GM23338 (cell line): ENCODE measurements at places on chromosomes 7 and 10.

DNA sequence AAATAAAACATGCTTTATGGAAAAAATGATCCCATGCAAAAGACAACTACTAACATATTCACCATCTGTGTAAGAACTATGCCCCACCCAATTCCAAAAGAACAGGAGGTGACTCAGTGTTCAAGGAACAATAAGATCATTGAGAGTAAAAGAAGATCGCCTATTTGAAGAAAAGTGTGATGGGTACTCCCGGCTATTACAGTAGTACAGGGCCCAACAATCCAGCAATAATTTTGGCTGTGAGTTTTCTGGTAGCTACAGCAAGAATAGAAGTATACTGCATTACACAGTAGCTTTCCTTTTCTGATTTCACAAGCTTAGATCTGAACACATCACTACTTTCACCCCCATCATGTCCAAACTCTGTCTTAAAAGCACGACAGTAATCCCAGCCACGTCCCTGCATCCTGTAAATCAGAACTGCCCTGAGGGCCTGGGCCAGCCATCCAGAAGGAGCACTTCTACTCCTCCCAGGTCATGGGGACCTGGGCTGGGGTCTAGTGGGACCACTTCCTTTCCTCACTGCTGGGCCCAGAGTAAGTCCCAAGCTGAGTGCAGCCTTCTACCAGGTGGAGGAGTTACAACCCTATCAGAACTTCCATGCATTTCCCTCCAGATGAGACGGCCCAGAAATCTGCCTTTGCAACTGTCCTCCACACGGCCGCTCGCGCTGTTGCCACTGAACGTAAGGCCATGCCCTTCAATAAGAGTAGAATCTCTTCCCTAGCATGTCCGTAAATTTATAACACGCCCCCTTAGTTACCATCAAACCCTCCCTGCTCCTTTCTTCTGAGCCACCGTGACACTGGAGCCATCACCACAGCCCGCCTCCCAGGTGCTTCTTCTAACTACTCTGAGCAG lies 7.9 kb downstream of the ESYT2 start:
- H3K27ac ChIP-seq = no peak overlapping the region
- DNase-seq = no peak
- H3K36me3 ChIP-seq = no peaks in the 10 kb centered on the region
- no peaks in the 10 kb centered on the region for H3K27me3 ChIP-seq
- no peak overlapping the region for H3K4me3 ChIP-seq
- H3K4me1 ChIP-seq = peaks cover 21% of the 10 kb centered on the region

- no peak overlapping the region for H3K4me3 ChIP-seq
- no peaks in the 10 kb centered on the region for H3K27me3 ChIP-seq
- DNase-seq = no peak
- no peaks in the 10 kb centered on the region; the same call in 1 of the 2 replicates for H3K36me3 ChIP-seq
- H3K4me1 ChIP-seq = peaks cover 9% of the 10 kb centered on the region
Measured at GRCh38 chr10:21399392-21400035, 126.0 kb downstream of the SKIDA1 start.

GRCh38 chr7:1846331-1847065 lies 176.4 kb downstream of the ELFN1 start:
- no peaks in the 10 kb centered on the region for H3K27me3 ChIP-seq
- H3K4me1 ChIP-seq = no peaks in the 10 kb centered on the region
- DNase-seq = no peak
- no peaks in the 10 kb centered on the region for H3K36me3 ChIP-seq
- H3K27ac ChIP-seq = no peak overlapping the region

- peak; percentile 23 for DNase-seq
- no peak overlapping the region for H3K4me3 ChIP-seq
- no peak overlapping the region for H3K27ac ChIP-seq
- no peaks in the 10 kb centered on the region for H3K36me3 ChIP-seq
Measured at GRCh38 chr10:127757033-127757432, 20.0 kb downstream of the FOXI2 start.

GRCh38 chr10:3738855-3739350 lies 46.1 kb downstream of the KLF6 start:
- no peak overlapping the region for H3K4me3 ChIP-seq
- no peaks in the 10 kb centered on the region for H3K27me3 ChIP-seq
- H3K27ac ChIP-seq = no peak overlapping the region
- H3K36me3 ChIP-seq = no peaks in the 10 kb centered on the region
- no peaks in the 10 kb centered on the region for H3K4me1 ChIP-seq

DNA sequence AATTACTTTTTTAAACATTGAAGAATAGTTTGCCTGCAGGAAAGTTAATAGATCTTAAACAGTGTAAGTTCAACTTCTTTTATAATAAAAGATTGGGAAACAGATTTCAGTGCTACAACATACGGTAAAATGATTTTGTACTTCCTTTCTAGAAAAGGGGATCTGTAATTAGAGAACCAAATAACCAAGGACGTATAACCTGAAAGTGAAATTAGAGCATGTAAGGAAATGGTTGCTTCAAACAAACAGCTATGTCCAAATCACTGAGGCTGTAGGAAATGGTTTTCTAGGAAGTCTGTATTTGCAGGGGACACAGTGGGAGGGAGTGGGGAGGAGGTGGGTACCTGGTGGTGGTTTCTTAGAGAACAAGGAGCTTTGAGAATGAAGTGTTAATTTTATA lies 57.9 kb upstream of the EXOC6 start:
- H3K27me3 ChIP-seq = no peaks in the 10 kb centered on the region
- no peak overlapping the region for H3K4me3 ChIP-seq
- peaks cover 21% of the 10 kb centered on the region for H3K4me1 ChIP-seq
- H3K36me3 ChIP-seq = no peaks in the 10 kb centered on the region
- H3K27ac ChIP-seq = no peak overlapping the region
- no peak for DNase-seq

GRCh38 chr7:154738216-154738615 lies 264.7 kb downstream of the PAXIP1 start:
- H3K4me3 ChIP-seq = no peak overlapping the region
- H3K27ac ChIP-seq = no peak overlapping the region
- no peak for DNase-seq
- peaks cover 5% of the 10 kb centered on the region for H3K36me3 ChIP-seq

DNA sequence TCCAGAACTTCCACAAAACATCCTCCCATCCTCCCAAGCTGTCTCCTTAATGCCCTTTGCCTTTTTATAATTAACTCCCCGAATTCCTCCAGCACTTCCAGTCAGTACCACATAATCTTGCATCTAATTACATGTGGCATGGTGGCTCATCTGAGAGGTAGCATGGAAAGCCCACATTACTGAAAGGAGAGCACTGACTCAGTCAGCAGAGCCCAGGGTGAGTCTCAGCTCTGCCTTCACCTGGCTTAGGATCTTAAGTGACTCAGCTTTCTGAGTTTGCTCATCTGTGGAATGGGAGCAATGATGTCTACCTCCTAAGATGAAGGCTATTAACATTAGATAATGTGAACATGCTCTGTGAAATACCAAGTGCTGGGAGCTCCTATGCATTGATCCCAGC lies 433.9 kb downstream of the SORCS3 start:
- H3K27me3 ChIP-seq = no peaks in the 10 kb centered on the region
- H3K4me1 ChIP-seq = no peaks in the 10 kb centered on the region
- no peak overlapping the region for H3K27ac ChIP-seq
- no peaks in the 10 kb centered on the region for H3K36me3 ChIP-seq

DNA sequence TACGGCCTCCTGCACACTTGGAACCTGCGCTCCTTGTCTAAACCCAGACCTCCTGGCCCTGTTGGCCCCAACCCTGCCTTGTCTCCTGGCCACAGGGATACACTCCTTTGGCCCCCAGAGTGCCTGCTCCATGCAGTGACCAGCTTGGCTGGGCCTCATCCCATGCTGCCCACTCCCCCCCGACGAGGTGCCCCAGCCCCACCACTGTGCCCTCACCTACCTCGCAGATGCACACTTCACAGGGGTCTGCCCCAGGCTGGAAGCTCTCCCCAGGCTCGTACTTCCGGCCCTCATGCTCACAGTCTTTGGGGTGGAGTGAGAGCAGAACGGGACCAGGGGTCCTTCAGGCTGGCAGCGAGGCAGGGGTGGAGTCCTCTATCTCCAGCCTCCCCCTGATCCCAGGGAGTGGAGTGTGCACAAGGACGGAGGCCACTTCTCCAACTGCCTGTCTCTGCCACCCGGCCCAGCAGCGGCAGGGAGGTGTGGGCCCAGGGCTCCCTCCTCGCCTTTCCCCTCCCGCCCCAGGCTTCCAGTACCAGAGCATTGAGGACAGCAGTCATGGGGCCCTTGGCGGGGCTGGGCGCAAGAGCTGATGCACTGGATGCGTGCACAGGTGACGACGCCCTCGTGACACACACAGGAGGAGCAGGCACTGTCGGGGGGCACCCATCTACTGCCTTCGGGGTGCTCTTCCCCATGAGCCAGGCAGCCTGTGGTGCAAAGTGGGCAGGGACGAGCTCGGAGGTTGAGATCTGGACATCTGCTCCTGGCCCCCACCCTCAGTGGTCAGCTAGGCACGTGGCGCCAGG lies 22.1 kb downstream of the ATP6V1F start:
- peaks cover 14% of the 10 kb centered on the region; the same call in 1 of the 2 replicates for H3K4me1 ChIP-seq
- no peak for DNase-seq
- no peak overlapping the region for H3K27ac ChIP-seq
- H3K4me3 ChIP-seq = no peak overlapping the region

DNA sequence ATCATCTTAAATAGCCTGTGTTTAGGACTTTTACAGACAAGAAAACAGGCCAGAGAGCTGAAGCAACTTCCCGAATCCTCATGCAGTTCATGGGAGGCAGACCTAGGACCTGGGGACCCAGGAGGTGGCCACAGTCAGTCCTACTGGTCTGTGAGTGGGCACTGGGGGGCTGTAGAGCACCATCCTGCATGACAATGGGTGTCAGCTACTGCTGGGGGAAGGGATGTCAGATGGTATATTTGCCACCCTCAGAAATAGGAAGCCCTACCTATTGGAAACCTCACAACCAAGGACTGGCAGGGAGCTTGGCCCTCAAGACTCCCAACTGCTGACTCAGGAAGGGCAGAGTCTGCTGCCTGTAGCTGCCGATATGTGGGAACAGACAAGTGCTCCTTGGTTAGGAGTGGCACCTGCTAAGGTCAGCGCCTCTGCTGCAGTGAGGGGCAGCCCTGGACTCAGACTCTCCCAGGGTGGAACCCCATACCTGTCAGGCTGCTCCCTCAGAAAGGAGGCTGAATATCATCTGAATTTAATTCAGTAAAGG lies 29.7 kb downstream of the OGDH start:
- H3K27ac ChIP-seq = no peak overlapping the region; the same call in 1 of the 2 replicates
- H3K36me3 ChIP-seq = no peaks in the 10 kb centered on the region
- H3K27me3 ChIP-seq = no peaks in the 10 kb centered on the region
- no peak overlapping the region for H3K4me3 ChIP-seq

DNA sequence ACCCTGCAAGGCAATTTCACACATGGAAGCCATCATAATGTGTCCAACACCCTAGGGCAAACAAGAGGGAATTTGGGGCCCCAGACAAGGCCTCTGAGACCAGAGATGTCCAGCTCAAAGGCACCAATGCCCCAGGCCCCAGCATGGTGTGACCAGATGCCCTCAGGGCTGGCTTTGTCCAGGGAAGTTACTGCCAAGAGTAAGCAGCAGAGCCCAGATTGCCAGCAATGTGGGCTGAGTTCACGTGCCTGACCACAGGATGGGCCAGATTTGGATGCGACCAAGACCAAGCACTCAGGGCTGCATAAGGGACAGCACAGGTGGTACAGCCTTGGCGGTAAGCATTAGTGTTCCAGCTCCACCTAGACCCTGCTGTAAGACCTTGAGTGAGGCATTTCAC lies 12.7 kb downstream of the MYOF start:
- H3K4me1 ChIP-seq = peaks cover 8% of the 10 kb centered on the region; the same call in 1 of the 2 replicates
- H3K36me3 ChIP-seq = no peaks in the 10 kb centered on the region
- no peak for DNase-seq

GRCh38 chr7:826230-826917 lies 5.9 kb upstream of the SUN1 start:
- peak; percentile 30 for DNase-seq
- H3K27ac ChIP-seq = peak overlapping the region; percentile 74
- no peaks in the 10 kb centered on the region for H3K27me3 ChIP-seq
- no peaks in the 10 kb centered on the region for H3K36me3 ChIP-seq

DNA sequence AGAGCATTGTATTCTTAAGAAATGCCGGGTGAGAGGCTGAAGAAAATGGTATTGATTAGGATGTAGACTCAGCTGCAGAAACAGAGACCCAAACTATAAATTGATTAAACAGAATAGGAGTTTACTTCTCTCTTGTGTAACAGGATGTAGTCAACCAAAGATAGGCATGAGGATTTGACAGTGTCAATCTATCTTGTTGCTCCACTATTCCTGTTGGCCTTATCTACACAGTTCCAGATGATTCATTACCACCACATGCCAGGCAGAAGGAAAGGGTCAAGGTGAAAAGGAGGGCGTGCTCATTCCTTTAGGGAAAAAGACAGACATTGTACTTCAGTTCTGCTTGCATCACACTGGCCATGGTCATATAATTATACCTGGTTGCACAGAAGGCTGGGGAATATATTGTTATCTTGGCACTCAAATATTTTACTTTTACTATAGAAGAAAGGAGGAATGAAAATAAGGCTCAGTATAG lies 11.9 kb upstream of the DMTF1 start:
- no peak for DNase-seq

DNA sequence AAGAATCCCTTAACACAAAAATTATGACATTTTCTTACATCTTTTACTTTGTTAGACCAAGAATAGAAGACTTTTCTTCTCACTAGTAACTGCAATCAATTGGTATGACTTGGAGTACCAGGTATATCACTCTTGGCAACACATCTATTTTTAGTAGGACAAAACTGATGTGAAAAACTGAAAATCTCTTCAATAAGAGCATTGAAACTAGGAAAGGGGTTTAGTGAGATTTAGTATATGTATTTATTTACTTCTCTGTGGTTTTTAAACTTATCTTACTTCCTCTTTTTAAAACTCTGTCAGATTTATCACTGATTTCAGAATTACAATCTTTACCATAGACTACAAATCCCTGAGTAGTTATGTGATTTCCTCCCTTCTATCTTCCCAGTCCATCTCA lies 366.2 kb downstream of the PCDH15 start:
- no peak for DNase-seq
- H3K27me3 ChIP-seq = no peaks in the 10 kb centered on the region
- no peak overlapping the region for H3K4me3 ChIP-seq
- no peaks in the 10 kb centered on the region for H3K36me3 ChIP-seq
- peaks cover 4% of the 10 kb centered on the region for H3K4me1 ChIP-seq
- no peak overlapping the region for H3K27ac ChIP-seq

GRCh38 chr10:86073199-86073977 lies 293.2 kb downstream of the GRID1 start:
- no peaks in the 10 kb centered on the region for H3K27me3 ChIP-seq
- H3K36me3 ChIP-seq = no peaks in the 10 kb centered on the region
- no peak overlapping the region for H3K27ac ChIP-seq
- DNase-seq = no peak

DNA sequence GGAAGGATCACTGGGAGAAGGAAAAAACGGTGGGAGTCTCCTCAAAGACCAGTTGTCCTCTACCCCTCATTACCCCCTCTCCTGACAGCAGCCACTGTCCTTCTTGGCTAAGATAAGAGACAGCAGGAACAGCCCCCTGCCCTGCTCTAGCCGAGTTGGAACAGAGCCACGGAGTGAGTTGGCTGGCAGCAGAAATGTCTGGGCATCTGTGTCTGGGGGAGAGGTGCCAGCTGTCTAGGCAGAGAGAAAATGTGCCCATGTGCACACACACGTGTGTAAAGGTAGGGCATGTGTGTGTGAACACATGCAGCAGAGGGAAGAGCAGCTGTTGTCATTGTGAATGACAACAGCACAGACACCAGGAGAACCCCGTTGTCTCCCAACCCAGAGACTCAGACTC lies 9.4 kb upstream of the HILPDA start:
- H3K27me3 ChIP-seq = no peaks in the 10 kb centered on the region
- no peaks in the 10 kb centered on the region for H3K36me3 ChIP-seq
- no peak overlapping the region for H3K4me3 ChIP-seq
- no peak overlapping the region for H3K27ac ChIP-seq
- no peak for DNase-seq

- peaks cover 25% of the 10 kb centered on the region for H3K4me1 ChIP-seq
- H3K27ac ChIP-seq = peak within 1 kb of the TSS; percentile 72
- H3K4me3 ChIP-seq = peak within 1 kb of the TSS; percentile 57
- no peaks in the 10 kb centered on the region for H3K27me3 ChIP-seq
Measured at GRCh38 chr7:18495412-18496340, at the start of gene HDAC9. Gene HDAC9 (plus strand): TSS chr7:18495749. CDS start chr7:18496303, 554 bp downstream.
